Left cardiac atrium (tissue), 4 donors: ENCODE measurements at places on chromosomes 2 and 18. TPM values are rescaled to one million over a fixed set of nuclear protein-coding genes. Genes with fewer than 3 reads are reported as not detected.
A peak's percentile ranks its signal among the peaks of the same experiment; 100 is the strongest.

Gene SLC4A5
- total RNA-seq: 1.7 TPM

GRCh38 chr18:50424877-50425690 lies 50.2 kb downstream of the SKA1 start:
- peak; percentile 63 for DNase-seq

DNA sequence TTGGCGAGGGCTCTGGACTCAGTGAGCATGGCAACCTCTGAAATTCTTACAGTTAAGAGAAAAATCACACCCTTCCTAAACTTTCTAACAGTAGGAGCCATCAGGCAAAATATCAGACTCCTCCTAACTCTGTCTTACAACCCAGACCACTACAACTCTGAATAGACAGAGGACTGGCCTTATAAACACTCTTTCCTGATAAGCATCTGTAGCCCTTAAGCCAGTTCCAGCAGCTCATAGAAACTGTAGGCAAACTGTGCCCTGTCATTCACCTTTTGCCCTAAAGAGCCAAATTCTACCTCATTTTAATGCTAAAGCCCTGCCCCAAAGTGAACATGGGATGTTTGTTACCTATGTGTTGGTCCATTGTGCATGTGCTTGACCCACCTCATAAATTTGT lies 304.8 kb downstream of the ALK start:
- DNase-seq: no peak

GRCh38 chr2:240060977-240061591 lies 7.8 kb upstream of the OR6B3 start:
- DNase-seq: no peak

Gene QPCT
- total RNA-seq: 2.5 TPM

DNA sequence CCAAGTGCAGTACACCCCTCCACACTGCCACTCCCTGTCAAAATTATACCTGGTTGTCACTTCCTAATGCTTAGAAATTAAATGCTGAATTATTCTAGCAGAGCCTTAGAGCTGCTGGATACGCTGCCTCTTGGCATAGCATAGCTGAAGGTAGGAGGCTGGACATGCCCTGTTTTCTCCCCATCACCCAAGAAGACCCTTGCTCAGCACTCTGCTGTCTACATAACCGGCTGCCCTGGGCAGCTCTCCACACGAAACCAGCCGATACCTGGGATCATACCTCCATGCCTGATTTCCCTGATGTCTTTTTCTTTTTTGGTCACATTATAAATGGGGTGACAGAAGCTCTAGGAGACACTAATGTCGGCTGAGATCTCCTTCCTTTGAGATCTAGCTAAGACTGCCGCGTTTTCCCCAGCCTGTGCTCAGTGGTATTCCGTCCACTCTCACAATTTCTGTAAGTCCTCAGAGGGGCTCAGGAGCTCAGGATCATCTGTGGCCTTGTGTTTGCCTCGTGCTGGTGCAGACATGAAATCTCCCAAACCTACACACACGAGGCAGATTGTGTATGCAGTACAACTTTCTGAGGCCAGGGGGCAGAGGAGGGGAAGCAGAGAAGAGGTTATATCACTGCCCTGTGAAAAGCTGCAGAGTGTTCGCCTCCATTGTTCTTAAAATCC lies 13.5 kb upstream of the ZAP70 start:
- peak; percentile 47 for DNase-seq

DNA sequence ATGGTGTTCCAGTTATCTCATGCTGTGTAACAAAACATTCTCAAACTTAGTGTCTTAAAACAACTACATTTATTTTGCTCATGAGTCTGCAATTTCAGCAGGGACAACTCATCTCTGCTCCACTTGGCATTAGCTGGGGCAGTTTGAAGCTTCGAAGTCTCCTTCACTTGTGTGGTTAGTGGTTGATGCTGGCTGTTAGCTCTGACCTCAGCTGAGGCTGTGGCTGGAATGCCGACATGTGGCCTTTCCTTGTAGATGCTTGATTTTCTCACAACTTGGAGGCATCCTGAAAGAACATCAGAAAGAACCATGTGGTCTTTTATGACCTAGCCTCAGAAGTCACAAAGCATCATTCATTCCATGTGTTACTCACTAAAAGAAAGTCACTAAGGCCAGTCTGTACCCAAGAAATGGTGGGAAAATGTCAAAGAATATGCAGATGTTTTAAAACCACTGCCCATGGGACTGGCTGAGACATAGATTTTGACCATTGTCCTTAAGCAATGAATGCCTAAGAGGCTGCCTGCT lies 3.8 kb upstream of the TMSB10 start:
- no peak for DNase-seq

GRCh38 chr2:102048465-102048864 lies 56.7 kb downstream of the IL1R2 start:
- DNase-seq: no peak

GRCh38 chr2:76075126-76075525 lies 364.4 kb upstream of the GCFC2 start:
- DNase-seq: no peak

- DNase-seq: no peak
These were observed 20.6 kb downstream of the SERTAD2 start for GRCh38 chr2:64632835-64633819.

Gene CYS1
- 4.1 TPM for total RNA-seq

GRCh38 chr2:160419776-160420505 lies 73.7 kb downstream of the RBMS1 start:
- DNase-seq: no peak

DNA sequence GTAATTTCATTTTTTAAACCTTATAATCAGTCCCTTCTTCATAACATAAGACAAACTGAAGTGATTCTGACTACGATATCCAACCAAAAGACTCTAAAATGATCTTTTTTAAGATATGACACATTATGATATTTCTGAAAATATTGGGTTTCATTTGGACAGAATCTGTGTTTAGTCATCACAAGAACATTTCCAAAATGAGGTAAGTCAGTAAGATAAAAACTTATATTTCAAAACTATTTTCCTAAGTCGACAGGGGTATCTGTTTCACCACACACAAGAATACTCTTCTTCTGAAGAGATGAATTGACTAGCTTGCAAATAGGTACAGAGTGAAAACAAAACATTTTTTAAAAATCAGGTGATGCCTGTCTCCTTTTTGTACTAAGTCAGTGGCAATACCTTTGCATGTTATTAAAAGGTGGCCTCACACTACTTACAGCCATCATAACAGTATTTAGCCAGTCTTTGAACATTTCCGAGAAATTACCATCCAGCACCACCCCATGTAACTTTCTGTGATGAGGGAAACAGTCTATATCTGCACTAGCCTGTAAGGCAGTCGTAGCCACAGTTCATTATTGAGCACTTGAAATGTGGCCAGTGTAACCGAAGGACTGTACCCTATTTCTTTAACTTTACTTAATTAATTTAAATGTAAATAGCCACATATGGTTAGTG lies 13.5 kb downstream of the STK39 start:
- no peak for DNase-seq

- peak; percentile 71 for DNase-seq
These were observed at the start of gene SULT1C4 for GRCh38 chr2:108377815-108378630. TSS of gene SULT1C4 (plus strand) at chr2:108377954. CDS start at chr2:108378338, 384 bp downstream.

GRCh38 chr2:189848276-189848675 lies 64.0 kb downstream of the PMS1 start:
- no peak for DNase-seq

GRCh38 chr2:187842978-187843847 lies 289.0 kb upstream of the TFPI start:
- no peak for DNase-seq

DNA sequence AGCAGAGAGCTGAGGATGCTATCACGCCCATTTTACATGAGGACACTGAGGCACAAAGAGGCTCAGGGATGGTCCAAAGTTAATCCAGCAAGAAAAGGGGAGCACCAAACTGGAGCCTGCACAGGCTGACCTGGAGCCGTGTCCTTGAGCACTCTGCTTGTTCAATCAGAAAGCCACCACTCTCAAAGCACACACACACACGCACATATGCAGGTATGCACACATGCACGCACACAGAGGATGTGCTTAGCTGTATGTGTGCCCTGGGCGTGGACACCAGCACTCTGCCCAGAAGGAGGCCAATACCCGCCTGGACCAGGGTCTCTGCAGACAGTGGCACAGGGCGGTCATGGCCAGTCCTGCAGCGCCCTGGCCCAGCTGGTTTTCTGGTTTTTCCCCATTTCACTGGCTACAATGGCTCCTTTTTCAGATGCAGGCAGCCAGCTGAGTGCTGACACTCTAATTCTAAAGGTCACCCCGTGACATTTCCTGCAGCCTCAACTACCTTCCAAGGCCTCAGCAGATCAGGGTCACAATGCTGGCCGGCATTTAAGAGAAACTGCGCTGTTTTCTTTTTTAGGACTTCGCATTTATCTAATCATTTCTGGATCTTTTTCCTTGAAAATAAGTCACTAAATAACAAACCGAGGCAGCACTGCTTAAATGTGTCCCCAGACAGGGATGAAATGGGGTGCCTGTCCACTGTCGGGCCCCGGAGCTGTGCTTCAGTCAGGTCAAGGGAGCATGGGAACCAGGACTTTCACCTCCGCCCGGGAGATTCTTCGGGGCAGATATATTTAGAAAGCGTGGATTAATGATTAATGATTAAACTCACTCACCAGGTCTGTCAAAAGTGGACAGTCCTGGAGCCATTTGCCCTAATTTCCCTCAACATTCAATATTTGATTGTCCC lies 104.5 kb downstream of the HDAC4 start:
- DNase-seq: peak; percentile 12

- peak; percentile 81 for DNase-seq
These were observed 14.1 kb downstream of the KLF11 start for GRCh38 chr2:10057231-10058107.

Gene TRIB2
- total RNA-seq: 43.6 TPM

Gene MEP1B
- not detected for total RNA-seq

Gene SPDYA
- total RNA-seq: 0.31 TPM

Gene DLX1
- 0.16 TPM for total RNA-seq

Gene CABLES1
- 20.4 TPM for total RNA-seq

Gene NEURL3
- not detected for total RNA-seq

Gene DIPK1C
- total RNA-seq: 1.3 TPM

DNA sequence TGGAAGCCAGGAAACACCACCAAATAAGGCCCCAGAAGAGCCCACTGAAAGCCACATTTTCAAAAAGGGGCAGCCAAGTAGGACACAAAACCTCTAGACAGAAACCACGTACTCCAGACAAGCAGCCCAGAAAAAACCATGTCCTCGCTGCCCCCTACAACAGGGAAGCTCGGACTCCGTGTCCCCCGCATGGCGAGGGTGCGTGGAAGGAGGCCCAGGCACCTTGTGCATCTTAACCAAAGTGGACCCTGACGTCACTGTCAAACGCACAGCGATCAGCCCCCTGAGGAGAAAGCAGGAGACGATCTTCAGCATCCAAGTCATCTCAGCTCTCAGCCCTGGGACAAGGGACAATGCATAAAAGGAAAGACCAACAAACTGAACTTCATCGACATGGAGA lies 168.4 kb downstream of the EIPR1 start:
- DNase-seq: no peak

Gene GALNT3
- 0.35 TPM for total RNA-seq

DNA sequence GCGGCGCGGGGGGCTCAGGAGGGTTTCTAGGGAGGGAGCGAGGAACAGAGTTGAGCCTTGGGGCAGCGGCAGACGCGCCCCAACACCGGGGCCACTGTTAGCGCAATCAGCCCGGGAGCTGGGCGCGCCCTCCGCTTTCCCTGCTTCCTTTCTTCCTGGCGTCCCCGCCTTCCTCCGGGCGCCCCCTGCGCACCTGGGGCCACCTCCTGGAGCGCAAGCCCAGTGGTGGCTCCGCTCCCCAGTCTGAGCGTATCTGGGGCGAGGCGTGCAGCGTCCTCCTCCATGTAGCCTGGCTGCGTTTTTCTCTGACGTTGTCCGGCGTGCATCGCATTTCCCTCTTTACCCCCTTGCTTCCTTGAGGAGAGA lies 5.2 kb downstream of the PROC start:
- no peak for DNase-seq

DNA sequence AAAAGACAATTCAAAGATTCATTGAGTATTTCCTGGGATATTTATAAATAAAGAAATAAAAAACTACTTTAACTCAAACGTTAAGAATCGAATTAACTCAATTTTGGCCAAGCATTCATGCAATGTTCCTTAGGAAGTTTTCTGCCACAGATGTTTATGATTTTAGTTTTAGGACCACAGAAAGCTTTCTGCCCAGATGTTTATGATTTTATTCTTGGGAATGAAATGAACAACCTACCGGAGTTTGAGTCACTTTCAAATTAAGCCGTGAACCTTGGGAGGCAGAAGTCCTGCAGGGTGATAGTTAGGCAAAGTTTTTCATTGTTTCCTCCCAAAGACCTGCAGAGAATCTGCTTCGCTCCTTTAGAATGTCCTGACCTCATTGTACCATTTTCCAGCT lies 34.7 kb upstream of the MBP start:
- no peak for DNase-seq

Gene HOXD4
- 0.29 TPM for total RNA-seq

DNA sequence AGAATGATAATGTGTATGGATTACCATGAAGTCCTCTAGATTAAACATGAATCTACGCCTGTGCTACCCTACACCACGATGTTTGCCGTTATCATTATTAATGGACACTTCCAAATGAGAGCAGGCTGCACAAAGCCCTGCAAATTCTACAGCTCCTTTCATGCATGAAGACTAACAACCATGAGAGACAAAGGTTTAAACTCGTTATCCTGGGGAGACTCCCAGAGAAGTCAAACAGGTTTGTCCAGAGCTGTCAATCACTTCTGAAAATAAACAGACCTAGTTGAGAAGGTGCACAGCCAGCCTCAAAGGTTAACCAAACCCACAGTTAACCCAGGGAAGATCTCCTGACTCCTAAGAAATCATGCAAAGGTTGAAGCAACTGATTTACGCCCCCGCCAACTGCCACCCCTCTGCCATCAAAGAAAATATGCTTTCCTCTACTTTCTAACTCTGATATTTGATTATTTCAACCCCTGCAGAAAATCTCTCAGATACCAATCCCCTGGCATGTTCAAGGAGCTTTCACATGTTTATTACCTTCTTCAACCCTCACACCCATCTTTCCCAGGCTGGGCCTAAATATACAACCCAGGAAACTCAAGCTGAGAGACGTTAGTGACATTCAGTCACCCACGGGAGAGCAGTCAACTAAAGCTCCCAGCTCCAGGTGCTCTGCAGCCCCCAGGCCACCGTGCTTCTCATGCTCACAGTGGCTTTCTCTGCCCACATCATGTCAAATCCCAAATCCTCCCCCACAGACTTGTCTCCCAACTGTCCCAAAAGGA lies 35.9 kb downstream of the MYO5B start:
- DNase-seq: no peak

- no peak for DNase-seq
These were observed 11.6 kb downstream of the CAPG start for GRCh38 chr2:85398426-85399182.

- DNase-seq: no peak
These were observed 37.0 kb downstream of the GCG start for GRCh38 chr2:162115076-162115475.
